ENCODE measurements at places on chromosomes 1 and 21.

GRCh38 chr1:26984291-26984690 lies 9.2 kb upstream of the TRNP1 start:
- DNase-seq = no peak

DNA sequence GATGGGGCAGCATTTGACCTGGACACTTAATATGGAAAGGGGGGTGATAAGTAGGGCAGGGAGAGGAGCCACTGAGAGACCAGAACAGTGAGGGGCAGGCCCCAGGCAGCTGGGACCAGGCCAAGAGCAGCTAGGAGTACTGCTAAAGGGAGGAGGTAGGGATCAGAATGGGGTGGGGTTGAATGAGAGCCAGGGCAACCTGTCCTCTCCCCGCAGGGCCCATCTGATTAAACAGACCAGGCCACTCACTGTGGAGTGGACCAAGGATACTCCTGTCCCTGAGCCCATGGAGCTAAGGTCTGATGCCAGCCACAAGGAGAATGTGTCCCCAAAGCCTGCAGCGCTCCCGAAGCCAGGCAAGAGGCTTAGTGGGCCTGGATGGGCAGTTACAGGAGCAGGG lies 2.1 kb downstream of the C1orf167 start:
- no peak for DNase-seq

GRCh38 chr1:58649555-58649954 lies 50.3 kb downstream of the MYSM1 start:
- DNase-seq = no peak

GRCh38 chr1:219670426-219671149 lies 57.7 kb upstream of the ZC3H11B start:
- DNase-seq = no peak

DNA sequence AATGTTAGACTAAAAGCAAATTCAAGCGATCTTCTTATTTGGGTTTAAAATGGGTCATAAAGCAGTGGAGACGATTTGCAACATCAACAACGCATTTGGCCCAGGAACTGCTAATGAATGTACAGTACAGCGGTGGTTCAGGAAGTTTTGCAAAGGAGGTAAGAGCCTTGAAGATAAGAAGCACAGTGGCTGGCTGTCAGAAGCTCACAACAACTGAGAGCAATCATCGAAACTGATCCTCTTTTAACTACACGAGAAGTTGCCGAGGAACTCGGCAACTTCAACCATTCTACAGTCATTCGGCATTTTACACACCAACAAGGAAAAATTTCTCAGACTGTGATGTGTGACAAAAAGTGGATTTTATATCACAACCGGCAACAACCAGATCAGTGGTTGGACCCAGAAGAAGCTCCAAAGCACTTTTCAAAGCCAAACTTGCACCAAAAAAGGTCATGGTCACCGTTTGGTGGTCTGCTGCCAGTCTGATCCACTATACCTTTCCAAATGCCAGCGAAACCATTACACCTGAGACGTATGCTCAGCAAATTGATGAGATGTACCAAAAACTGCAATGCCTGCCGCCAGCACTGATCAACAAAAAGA lies 47.9 kb downstream of the ASH1L start:
- DNase-seq = no peak
